ENCODE measurements at places on chromosomes 3 and 15.

- no peak for DNase-seq
These were observed 98.2 kb upstream of the AGTR1 start for GRCh38 chr3:148599481-148599880.

DNA sequence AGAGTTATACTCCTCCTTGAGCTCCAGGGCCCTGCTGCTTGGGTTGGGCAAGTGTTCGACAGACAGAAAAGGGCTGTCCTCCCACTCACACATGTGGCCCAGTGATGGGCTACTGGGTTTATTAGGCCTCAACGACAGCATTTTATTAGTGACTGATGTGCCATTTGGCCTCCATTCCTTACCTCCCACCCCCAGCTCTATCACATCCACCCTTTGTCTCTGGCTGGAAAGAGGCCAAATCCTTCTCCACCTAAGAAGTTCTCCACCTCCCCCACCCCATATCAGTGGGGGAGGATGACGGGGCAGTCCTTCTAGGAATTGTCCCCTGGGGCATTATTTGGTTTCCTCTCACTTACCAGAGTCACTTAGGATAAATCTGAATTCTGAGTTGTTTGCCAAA lies 57.1 kb upstream of the WNT5A start:
- no peak for DNase-seq

DNA sequence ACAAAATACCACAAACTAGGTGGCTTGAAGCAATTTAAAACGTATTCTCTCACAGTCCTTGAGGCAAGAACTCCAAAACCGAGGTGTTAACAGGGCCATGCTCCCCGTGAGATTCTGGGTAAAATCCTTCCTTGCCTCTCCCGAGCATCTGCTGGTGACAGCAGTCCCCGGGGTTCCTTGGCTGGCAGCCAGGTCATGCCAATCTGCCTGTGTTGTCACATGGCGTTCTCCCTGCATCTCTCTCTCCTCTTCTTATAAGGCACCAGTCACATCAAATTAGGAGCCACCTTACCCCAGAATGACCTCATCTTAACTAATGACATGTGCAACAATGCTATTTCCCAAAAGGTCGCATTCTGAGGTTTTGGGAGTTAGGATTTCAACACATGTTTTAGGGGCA lies 26.3 kb upstream of the LRRN1 start:
- DNase-seq: no peak

DNA sequence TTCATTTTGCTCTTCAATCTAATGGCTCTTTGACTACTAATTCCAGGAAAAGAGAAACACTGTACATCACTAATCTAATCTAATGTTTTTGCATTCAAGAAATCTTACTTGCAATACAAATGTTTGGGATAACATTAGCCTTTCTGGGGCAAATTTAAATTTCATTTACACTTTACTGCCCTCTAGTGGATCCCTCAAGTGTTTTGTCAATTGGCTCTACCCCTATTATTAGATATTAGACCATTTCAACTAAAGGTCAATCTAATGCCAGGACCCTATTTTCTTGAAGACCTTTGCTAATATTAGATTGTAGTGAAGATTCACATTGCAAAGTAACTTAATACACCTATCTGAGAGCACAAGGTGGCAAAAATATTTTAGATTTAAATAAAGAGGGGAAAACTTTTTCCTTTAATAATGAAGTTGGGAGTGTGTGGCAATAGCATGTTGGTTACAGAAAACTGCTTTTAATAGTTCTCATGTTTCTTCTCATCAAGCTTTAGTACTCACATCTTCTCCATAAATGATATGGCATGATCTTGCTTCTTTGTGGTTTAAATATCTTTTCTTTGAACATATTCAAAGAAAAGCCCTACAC lies 5.0 kb downstream of the C2CD4A start:
- DNase-seq: no peak

DNA sequence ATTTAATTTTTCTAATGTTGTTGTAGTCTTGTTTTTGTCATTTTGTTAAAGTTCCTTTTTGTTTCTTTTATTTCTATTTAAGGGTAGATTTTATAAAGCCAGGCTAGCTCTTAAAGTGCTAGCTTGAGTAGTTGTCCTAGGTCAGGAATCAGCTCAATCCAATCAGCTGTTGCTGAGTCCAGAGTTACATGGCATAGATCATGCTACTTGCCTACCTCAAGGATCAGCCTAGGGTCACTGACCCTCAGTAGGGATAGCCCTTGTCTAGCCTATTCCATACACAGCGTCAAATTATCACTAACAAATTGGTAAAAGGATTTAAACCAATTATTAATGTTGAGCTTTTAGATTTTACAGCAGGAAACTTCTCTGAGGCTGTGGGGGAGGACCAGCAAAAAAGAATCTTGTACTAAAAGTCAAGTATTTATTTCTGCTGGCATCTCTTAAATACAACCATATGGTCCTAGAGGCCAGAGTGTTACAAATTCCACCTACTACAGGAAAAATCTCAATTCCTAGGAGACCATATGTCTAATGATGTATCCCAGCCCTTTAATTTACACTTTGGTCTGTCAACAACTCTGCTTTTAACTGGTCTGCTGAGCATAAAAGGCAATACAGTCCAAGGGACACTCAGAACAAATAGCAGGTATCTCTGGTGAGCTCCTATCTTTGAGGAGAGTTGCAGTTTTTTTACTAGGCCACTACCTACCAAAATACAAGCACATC lies 138.3 kb upstream of the PTPRG start:
- no peak for DNase-seq

DNA sequence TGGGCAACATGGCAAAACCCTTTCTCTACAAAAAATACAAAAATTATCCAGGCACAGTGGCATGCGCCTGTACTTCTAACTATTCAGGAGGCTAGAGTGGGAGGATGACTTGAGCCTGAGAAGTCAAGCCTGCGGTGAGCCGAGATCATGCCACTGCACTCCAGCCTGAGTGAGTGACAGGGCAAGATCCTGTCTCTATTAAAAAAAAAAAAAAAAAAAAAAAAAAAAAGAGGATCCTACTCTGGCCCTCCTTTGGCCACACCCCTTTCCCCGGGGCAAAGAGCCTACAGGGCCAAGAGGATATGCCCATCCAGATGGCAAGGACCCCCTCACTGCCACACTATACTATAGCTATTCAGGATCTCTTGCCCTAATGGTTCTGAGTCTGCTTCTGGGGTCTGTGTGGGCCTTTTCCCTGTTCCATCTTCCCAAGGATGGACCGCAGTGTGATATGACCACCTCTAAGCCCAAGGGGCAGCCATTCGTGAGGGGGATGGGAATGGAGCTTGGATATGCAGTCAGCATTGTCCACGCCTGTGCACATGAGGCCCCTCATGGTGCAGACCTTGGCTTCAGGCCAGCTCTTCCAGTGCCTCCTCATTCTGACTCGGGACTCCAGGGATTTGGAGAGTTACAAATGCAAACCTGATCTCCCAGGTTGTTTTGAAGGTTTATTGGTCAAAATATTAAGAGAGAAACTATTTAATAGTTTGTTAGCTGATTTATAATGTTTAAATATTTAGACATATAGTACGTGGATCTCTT lies 7.3 kb downstream of the TYRO3 start:
- DNase-seq: no peak

GRCh38 chr3:15043408-15044171 lies 21.5 kb downstream of the MRPS25 start:
- no peak for DNase-seq

GRCh38 chr3:10845839-10846656 lies 30.0 kb downstream of the SLC6A11 start:
- DNase-seq: no peak

- no peak for DNase-seq
These were observed 82.7 kb upstream of the FNDC3B start for GRCh38 chr3:171956705-171957104.

DNA sequence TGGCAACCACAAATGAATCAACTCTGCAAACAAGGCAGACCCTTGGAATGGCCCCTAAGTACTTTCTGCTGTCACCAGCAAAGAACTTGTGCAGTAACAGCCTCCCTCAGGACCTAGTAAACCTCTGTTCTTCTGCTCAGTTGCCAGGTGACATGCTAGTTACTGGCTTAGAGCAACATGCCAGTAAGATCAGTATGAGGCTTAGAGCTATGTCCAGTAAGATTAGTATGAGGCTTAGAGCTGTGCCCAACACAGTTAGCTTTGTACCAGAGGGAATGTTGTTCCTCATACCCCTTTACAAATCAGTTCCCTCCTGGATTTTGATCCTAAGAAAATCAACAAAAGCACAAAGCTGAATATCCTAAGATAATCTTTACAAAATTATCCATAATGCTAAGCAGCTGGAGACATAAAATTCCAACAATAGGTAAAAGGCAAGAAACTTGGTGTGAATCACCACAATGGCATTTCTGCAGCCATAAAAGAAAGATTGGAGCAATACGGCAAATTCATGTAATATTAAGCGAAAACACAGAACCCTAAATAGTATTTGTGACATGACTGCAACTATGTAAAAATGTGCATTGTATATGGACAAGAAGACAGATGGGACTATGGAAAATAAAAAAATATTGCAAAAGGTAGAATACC lies 107.3 kb upstream of the LPP start:
- no peak for DNase-seq

DNA sequence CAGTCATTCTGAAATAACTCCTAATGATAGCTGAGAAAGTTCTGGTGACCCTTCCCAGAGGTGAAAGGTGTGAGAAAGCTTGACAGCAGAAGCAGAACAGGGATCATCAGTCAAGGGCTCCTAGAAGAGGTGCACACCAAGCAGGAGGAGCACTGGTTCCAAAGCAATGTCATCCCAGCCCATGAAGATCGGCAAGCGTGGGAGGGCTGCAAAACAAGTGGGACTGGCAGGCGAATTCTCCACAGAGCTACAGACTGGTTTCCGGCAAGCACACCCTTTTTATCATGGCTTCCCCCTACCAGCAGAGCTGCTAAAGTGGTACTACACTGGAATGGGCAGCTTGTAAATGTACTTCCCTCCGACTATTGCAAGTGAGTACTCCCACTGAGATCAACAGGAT lies 62.3 kb upstream of the MYO5C start:
- no peak for DNase-seq

- no peak for DNase-seq
These were observed 28.9 kb upstream of the ZNF385D start for GRCh38 chr3:21779909-21780308.

- no peak for DNase-seq
These were observed 12.4 kb upstream of the TPM1 start for GRCh38 chr15:63030101-63030551.

DNA sequence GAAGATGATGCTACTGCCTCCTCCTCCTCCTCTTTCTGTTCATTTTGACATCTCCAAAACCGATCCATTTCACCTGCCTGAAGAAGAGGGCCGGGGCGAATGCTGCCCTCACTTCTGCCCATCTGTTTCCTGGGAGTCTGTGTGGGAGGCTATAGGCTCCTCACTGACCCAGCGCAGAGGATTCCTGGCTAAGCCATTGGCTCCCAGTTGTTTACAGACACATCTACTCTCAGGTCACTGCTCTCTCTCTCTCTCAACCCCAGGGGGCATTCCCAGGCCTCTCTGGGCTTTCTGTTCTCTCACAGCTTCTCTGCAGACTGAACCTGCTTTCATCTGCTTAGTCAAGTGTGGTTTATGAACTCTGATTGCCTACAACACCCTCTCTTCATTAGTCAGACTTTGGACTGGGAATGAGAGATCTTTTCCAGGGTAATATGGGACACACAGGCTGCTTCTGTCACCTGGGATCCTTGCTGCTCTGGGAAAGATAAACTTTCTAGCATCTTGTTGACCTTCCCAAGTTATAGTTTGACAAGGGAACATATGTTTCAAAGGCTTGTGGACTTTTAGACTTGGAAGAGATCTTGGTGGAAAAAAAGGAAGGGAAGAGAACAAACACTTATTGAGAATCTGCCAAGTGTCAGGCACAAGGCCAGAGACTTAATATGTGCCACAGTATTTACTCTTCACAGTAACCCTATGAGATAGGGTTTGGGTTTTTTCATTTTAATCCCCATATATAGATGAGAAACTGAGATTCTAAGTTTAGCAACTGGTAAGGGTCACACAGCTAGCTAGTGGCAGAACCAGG lies 30.2 kb upstream of the USP3 start:
- peak; percentile 84 for DNase-seq

- DNase-seq: peak; percentile 37
These were observed 734 bp downstream of the TBL1XR1 start for GRCh38 chr3:177196456-177197040.

GRCh38 chr3:100525753-100526612 lies 33.6 kb downstream of the TMEM45A start:
- no peak for DNase-seq

GRCh38 chr3:22887664-22888291 lies 315.3 kb upstream of the UBE2E2 start:
- no peak for DNase-seq

DNA sequence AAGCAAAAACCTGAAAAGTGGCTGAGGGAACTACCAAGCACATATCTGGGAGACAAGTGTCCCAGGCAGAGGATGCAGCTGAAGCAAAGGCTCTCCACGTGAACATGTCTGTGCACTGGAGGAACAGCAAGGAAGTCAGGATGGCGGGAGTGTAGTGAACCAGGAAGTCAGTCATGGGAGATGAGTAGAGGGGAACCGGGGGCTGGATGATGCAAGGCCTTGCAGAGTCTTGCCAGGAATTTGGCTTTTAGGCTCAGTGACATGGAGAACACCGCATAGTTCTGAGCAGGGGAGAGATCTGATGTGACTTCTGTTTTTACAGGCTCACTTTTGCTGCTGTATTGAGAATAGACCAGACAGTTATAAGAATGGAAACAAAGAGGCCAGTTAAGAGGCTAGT lies 19.0 kb downstream of the C2CD4A start:
- no peak for DNase-seq

DNA sequence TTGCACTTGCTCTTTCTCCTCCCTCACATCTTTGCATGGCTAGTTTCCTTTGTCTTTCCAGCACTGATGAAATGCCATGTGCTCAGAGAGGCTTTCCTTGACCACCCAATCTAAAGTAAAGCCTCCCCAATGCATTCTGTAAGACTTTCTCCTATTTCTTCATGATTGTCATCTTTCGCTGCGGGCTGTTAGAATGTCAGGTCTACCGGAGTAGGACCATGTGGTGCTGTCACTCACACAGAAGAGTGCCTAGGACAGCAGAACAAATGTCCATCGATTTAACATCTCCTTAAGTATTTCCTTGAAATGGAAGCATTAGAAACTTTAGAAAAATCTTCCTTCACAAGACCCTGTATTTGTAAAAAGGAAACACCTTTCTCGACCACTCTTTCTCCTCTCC lies 99.9 kb upstream of the TMC3 start:
- no peak for DNase-seq

GRCh38 chr3:190058521-190059241 lies 62.0 kb downstream of the P3H2 start:
- DNase-seq: no peak

DNA sequence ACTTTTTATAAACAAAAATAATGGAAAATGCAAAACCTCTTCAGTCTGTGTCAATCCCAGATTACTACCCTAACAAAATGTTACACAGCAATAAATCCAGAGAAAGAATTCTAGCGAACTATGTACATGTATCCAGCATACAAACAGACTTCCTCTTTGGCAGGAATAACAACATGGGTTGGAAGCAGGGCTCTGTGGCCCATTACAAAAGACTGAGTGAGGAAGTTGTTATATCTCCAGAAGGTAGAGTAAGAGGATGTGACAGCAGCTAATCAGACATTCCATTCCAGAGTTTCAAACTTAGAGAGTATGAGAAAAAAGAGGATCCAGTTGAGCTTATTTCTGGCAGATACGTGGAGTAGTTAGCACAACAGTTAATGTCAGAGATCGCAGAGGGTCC lies 294.0 kb upstream of the PLSCR5 start:
- no peak for DNase-seq
